ENCODE measurements at places on chromosomes 16 and 17.

- no peak for DNase-seq
- no peak overlapping the region for H3K27ac ChIP-seq
Observed at GRCh38 chr16:12142157-12142556, 165.6 kb downstream of the SNX29 start.

DNA sequence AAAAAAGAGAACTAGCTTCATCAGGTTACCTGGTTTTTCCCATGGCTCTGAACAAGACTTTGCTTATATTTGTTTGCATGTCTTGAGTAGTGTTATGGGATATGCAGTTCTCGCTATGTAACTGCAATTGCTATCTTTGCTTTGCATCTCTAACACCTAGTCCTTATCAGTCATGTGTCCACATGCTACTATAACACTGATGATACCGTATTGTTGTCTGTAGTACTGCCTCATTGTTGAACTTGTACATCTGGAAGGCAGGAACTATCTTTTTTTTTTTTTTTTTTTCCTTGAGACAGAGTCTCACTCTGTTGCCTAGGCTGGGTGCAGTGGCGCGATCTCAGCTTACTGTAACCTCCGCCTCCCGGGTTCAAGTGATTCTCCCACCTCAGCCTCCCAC, 2.5 kb downstream of the PSME3 start:
- H3K4me1 ChIP-seq = peaks cover 10% of the 10 kb centered on the region
- no peak overlapping the region for H3K4me3 ChIP-seq
- H3K27me3 ChIP-seq = no peaks in the 10 kb centered on the region
- no peak for DNase-seq
- peaks cover 60% of the 10 kb centered on the region for H3K36me3 ChIP-seq

DNA sequence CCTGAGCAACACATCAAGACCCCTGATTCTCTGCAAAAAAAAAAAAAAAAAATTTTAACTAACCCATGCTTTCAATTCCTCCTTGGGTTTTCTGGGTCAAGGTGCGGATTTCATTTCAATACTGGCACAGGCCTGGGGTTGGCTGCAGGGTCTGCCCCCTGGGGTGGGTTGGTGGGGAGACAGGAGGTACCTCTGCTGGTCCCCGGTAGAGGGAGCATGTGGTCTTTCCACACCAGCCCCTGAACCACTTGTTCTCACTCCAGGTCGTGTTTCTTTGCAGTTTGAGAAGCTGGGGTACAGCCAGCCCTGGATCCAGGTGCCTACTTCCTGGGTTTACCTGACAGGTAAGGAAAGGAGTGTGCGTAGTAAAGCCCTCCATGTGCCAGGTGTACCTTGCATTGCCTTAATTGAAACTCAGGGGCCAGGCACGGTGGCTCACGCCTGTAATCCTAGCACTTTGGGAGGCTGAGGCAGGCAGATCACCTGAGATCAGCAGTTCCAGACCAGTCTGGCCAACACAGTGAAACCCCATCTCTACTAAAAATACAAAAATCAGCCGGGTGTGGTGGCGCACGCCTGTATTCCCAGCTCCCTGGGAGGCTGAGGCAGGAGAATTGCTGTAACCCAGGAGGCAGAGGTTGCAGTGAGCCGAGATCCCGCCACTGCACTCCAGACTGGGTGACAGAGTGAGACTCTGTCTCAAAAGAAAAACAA, 21.8 kb downstream of the SDR42E2 start:
- no peak for DNase-seq
- H3K36me3 ChIP-seq = no peaks in the 10 kb centered on the region
- peaks cover 9% of the 10 kb centered on the region for H3K4me1 ChIP-seq
- H3K4me3 ChIP-seq = no peak overlapping the region
- H3K27me3 ChIP-seq = no peaks in the 10 kb centered on the region

- H3K36me3 ChIP-seq = no peaks in the 10 kb centered on the region
- H3K4me3 ChIP-seq = no peak overlapping the region
- peaks cover 18% of the 10 kb centered on the region for H3K27me3 ChIP-seq
- no peak for DNase-seq
- H3K27ac ChIP-seq = no peak overlapping the region
- H3K4me1 ChIP-seq = peaks cover 19% of the 10 kb centered on the region
Observed at GRCh38 chr17:42067371-42068091, 17.1 kb upstream of the C17orf113 start.

- DNase-seq = no peak
- H3K27me3 ChIP-seq = no peaks in the 10 kb centered on the region
- no peak overlapping the region for H3K27ac ChIP-seq
- H3K36me3 ChIP-seq = no peaks in the 10 kb centered on the region
- H3K4me3 ChIP-seq = no peak overlapping the region
Observed at GRCh38 chr16:14496047-14496770, 133.9 kb downstream of the PARN start.

- DNase-seq = no peak
- H3K27me3 ChIP-seq = peaks cover 3% of the 10 kb centered on the region
- no peak overlapping the region for H3K27ac ChIP-seq
- H3K4me3 ChIP-seq = no peak overlapping the region
Observed at GRCh38 chr17:73835605-73836004, 191.4 kb upstream of the SDK2 start.

DNA sequence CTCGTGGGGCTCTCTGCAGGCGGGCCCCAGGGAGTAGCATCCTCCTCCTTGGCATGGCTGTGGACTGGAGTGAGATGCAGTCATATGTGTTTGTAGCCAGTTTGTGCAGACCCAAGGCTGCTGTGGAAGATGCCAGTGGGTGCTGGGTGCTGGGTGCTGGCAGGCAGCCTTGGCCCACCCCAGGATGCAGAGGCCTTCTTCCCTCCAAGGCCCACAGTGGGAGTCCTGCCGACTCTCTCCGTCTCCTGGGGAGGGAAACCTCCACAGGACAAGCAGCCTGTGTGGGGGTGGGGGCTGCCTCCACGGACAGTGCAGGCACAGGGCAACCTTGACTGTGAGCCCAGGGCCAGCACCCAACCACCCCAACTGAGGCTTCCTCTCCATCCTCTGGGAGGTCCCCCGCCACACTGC, 13.8 kb upstream of the TMEM92 start:
- DNase-seq = no peak
- no peaks in the 10 kb centered on the region for H3K27me3 ChIP-seq
- no peaks in the 10 kb centered on the region for H3K36me3 ChIP-seq
- peaks cover 57% of the 10 kb centered on the region for H3K4me1 ChIP-seq

GRCh38 chr16:57500578-57501111, 14.4 kb upstream of the DOK4 start:
- H3K27me3 ChIP-seq = peaks cover 4% of the 10 kb centered on the region
- H3K4me3 ChIP-seq = no peak overlapping the region
- DNase-seq = no peak
- no peaks in the 10 kb centered on the region for H3K36me3 ChIP-seq
- H3K27ac ChIP-seq = no peak overlapping the region
- peaks cover 15% of the 10 kb centered on the region for H3K4me1 ChIP-seq

- no peak for DNase-seq
- H3K4me1 ChIP-seq = peaks cover 4% of the 10 kb centered on the region
- peak overlapping the region; percentile 98 for H3K27ac ChIP-seq
- peak overlapping the region; percentile 90 for H3K4me3 ChIP-seq
- peaks cover 10% of the 10 kb centered on the region for H3K36me3 ChIP-seq
Observed at GRCh38 chr17:30117675-30118081, 1.1 kb downstream of the NSRP1 start.

GRCh38 chr16:67786491-67786890, 19.9 kb downstream of the RANBP10 start:
- H3K27ac ChIP-seq = no peak overlapping the region
- H3K27me3 ChIP-seq = no peaks in the 10 kb centered on the region

- H3K4me1 ChIP-seq = peaks cover 44% of the 10 kb centered on the region
- H3K27me3 ChIP-seq = no peaks in the 10 kb centered on the region
- no peak for DNase-seq
- no peak overlapping the region for H3K4me3 ChIP-seq
- H3K27ac ChIP-seq = no peak overlapping the region
Observed at GRCh38 chr17:6240001-6240400, 169.8 kb downstream of the WSCD1 start.

GRCh38 chr17:1001640-1002411, 4.9 kb downstream of the TIMM22 start:
- no peak overlapping the region for H3K4me3 ChIP-seq
- H3K27me3 ChIP-seq = no peaks in the 10 kb centered on the region
- H3K27ac ChIP-seq = peak overlapping the region; percentile 89
- no peak for DNase-seq
- peaks cover 79% of the 10 kb centered on the region for H3K4me1 ChIP-seq
- H3K36me3 ChIP-seq = peaks cover 62% of the 10 kb centered on the region

DNA sequence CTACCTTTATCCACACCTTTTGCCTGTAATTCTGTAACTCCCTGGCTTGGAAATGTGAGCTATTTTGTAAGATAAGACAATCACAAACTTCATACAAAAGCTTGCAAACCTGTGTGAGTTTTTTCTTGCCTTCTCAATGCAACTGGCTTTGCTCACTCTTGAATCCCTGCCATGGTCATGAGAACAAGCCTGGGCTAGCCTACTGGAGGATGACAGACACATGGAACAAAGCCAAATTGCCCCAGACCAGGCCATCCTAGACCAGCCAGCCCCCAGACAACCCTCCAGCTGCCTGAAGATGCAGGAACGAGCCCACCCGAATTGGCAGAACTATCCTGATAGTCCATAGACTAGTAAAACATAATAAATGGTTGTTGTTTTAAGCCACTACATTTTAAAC, 466.6 kb upstream of the ERCC4 start:
- H3K27ac ChIP-seq = no peak overlapping the region
- no peak overlapping the region for H3K4me3 ChIP-seq
- no peak for DNase-seq
- H3K4me1 ChIP-seq = peaks cover 3% of the 10 kb centered on the region

DNA sequence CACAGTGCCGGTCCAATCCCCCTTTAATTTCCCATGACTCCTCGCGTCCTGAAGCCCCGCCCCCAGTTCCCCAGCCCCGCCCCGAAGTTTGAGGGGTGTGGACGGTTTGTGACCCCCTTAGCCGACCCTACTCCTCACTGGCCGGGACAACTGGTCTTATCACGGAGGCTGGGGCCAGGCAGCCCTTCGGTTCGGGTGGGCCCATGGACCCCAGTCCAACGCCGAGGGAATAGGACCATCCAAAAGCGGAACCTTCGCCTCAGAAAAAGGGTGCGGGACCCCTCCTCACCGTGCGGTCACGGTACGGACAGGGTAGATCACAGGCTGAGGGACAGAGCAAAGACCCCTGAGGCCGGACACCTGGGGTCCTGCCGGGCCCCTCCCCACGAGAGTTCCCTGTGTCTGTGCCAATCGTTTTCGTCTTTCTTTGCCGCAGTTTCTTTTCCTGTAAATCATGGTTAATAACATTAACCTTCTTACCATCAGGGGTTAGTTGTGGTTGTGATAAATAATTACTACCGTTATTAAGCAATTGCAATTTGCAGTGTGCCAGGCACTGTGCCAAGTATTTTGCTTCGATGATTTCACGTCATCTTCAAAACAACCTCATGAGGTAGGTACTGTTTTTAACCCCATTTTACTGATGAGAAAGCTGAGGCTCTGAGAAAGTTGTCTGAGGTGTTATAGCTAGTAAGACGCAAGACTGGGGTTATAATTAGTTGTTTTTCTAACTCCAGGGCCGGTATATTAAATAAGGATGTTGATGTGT, 543 bp downstream of the TMUB2 start:
- peak overlapping the region; percentile 99 for H3K4me3 ChIP-seq
- no peaks in the 10 kb centered on the region for H3K27me3 ChIP-seq
- DNase-seq = no peak
- H3K36me3 ChIP-seq = peaks cover 42% of the 10 kb centered on the region
- H3K27ac ChIP-seq = peak overlapping the region; percentile 95

GRCh38 chr16:69848637-69849545, 86.8 kb downstream of the WWP2 start:
- H3K4me1 ChIP-seq = peaks cover 27% of the 10 kb centered on the region
- no peaks in the 10 kb centered on the region for H3K36me3 ChIP-seq
- no peaks in the 10 kb centered on the region for H3K27me3 ChIP-seq
- peak; percentile 67 for DNase-seq
- H3K4me3 ChIP-seq = no peak overlapping the region

GRCh38 chr16:69563605-69564580, 1.9 kb upstream of the NFAT5 start:
- H3K4me1 ChIP-seq = peaks cover 5% of the 10 kb centered on the region
- H3K27ac ChIP-seq = no peak overlapping the region
- H3K4me3 ChIP-seq = no peak overlapping the region
- no peak for DNase-seq
- no peaks in the 10 kb centered on the region for H3K27me3 ChIP-seq

DNA sequence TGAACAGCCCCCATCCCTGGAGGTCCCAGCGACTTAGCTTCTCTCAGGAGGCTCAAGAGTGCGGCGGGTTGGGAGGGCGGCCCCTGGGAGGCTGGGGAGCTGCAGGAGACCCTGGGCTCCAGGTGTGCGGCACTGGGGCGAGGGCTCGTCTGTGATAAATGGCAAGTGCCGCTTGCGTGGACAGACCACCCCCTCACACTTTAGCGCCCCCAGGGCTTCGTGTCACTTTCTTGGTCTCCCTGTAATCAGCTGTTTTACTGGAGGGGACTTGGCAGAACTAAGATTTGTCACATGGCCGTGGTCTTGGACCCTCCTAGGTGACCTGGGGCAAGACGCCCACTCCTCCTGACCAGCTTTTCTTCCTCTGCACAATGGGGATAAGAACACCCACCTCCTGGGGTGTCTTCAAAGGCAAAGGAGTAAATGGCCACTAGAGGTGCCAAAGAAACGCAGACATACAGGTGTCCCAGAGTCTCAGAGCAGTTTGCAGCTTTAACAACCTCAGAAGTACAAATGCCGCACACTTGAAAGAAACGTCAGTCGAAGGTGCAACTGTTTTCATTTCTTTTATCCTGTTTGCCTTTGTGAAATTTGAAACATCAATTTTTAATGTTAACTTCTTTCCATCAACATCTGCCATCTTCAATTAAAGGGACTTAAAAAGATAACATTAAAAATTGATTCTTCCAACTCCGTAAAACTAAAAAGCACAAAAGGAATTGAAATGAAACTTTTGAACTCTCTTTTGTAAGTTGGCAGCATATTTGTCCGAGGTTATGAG, 946 bp downstream of the OSGIN1 start:
- no peak overlapping the region for H3K4me3 ChIP-seq
- no peak overlapping the region for H3K27ac ChIP-seq
- peak; percentile 41 for DNase-seq
- peaks cover 5% of the 10 kb centered on the region for H3K36me3 ChIP-seq
- H3K4me1 ChIP-seq = peaks cover 22% of the 10 kb centered on the region
- peaks cover 7% of the 10 kb centered on the region for H3K27me3 ChIP-seq

DNA sequence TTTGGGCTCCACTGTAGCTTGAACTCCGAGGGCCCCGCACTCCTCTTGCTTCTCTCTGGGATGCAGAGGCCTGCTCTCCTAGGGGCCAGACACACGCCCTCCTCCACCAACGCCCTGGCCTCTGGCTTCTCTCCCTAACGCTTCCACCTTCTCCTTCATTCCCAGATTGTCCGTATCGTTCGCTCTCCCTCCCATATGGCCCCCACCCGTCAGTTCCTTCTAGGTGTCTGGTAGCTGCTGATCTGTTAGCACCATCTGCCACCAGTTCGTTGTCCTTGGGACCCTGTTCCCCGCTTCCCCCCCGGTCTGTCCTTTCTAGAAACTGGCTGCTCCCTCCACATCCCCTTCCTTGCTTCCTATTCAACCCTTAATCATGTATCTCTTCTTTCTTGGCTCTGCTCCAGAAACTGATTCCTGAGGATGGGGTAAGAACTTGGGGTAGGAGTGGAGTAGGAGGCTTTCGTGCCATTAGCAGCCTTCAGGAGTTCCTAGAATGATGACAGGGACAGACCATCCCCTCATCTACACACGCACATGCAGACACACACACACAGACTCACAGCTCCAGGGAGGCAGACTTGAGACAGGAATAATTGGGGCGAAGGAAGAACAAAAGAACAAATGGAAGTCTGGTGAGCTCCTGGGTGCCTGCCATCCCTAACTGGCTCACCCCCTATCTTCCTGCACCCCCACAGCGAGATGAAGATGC, 4.3 kb downstream of the ATP1B2 start:
- peaks cover 38% of the 10 kb centered on the region for H3K36me3 ChIP-seq
- no peak for DNase-seq
- H3K27me3 ChIP-seq = no peaks in the 10 kb centered on the region
- peak overlapping the region; percentile 84 for H3K27ac ChIP-seq

Data from spinal cord (tissue), 10 donors.